Right cardiac atrium (tissue), 5 donors: ENCODE measurements at places on chromosomes 7 and 10.

GRCh38 chr7:20980232-20980631 lies 193.5 kb upstream of the SP8 start:
- DNase-seq, result no peak

GRCh38 chr7:55179931-55180682 lies 161.3 kb downstream of the EGFR start:
- DNase-seq, result no peak

GRCh38 chr10:37960591-37961137 lies 15.8 kb downstream of the ZNF25 start:
- no peak for DNase-seq

GRCh38 chr10:104445359-104445758 lies 91.7 kb downstream of the CFAP58 start:
- no peak for DNase-seq

DNA sequence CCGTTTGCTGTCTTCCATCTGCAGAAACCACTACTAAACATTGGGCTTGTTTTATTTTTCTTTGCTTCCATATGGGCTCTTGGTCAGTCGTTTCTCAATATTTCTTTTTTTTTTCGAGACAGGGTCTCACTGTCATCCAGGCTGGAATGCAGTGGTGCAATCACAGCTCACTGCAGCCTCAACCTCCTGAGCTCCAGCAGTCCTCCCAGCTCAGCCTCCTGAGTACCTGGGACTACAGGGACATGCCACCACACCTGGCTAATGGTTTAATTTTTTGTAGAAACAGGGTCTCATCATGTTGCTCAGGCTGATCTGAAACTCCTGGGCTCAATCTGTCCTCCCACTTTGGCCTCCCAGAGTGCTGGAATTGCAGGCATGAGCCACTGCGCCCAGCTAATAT lies 163.1 kb downstream of the LYZL1 start:
- DNase-seq, result no peak

GRCh38 chr7:101589976-101590662 lies 39.0 kb downstream of the MYL10 start:
- DNase-seq, result no peak

DNA sequence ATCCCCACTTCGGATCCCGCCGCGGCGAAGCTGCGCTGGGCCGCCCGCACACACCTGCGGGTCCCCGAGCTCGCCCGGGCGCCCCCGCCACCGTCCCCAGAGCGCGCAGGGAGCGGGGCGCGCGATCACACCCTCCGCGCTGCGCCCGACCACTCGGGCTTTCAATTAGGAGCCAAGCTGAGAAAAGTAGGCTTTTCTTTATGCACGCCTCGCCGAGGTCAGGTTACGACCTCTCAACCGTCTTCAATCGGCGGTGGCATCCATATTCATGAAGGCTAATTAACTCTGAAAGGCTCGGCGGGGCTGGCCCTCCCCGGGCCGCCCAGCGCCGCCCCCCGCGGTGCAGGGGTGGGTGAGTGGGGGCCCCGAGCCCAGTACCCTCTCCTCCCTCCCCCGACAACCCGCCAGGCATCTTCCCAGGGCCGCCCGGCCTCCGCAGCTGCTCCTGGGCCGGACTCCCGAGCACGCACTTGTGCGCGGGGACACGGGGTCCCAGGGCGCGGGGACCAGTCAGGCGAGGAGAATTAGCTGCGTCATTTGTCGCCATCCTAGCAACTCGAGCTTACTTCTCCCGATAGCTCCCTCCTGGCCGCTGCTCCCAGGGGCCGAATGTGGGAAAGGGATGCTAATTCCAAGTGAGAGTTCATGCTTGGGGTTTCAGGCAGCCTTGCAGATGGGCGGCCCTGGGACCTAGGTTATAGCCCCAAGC lies 155.5 kb upstream of the LYZL2 start:
- peak; percentile 87 for DNase-seq

DNA sequence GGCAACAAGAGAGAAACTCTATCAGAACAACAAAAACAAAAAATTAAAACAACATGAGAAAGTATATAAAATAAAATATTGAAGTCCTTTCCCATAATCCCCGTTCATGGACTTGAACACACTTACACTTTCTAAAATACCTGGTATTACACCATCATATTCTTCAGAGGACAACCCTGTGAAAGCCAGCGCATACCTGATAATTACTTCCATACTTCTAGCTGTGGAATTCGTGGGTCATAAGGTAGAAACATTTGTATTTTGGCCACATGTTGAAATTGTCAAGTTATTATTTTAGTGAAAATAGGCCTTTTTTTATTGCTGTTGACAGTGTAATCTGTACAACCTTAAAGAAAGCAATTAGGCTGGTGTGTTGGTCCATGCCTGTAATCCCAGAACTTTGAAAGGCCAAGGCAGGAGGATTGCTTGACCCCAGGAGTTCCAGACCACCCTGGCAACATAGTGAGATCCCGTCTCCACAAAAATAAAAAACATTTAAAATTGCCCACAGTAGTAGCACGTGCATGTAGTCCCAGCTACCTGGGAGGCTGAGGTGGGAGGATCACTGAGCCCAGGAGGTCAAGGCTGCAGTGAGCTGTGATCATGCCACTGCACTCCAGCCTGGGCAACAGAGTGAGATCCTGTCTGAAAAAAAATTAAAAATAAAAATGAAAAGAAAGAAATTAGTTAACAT lies 5.1 kb upstream of the PCGF6 start:
- no peak for DNase-seq

GRCh38 chr10:49559476-49559875 lies 20.6 kb upstream of the ERCC6 start:
- no peak for DNase-seq

DNA sequence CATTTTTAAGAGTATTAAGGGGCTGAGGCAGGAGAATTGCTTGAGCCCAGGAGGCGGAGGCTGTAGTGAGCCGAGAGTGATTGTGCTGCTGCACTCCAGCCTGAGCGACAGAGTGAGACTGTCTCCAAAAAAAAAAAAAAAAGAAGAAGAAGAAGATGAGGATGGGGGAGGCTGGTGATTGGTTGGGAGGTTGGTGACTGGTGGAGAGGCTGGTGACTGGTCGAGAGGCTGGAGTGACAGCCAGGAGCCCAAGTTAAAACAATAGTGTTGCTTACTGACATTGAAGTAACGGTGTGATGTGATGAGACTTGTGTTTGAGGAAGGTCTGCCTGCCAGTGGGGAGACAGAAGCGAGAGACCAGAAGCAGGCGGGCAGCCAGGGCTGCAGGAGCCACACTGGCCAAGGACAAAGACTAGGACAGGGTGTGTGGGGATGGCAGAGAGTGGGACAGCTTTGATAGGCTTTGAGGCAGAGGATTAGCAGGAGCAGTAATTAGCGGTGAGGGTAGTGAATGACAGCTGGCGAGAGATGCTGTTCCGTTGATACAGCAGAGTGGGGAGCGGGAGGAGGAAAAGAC lies 4.9 kb downstream of the SRRT start:
- DNase-seq, result no peak

DNA sequence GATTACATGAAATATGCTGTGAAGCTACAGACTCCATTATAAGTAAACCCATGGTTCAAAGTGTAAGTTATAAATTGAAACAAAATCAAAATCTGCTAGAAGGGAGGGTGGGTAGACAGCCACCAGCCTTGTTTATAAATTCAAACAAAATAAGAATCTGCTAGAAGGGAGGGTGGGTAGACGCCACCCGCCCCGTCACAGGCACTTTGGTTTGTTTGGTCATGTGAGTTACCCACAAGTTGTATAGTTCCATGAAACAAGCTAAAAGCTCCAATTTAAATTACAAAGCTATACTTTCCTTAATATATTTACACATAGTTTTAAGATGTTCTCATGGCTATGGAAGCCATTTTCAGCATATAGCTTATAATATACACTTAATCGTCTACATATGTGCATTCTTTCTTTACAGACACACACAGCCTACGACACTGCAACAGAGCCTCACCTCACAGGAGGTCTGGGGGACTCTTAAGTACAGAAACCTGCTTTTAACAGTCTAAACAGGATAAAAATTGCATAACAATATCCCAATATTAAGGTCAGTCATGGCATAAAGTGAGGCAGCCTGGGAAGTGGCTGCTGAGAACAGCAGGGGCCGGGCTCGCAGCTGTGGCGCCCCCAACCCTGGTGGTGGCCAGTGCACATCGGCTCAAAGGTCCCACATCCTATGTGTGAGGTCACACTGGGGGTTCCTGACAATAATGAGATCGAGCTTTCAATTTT lies 28.1 kb upstream of the NCAPG2 start:
- no peak for DNase-seq

- no peak for DNase-seq
These were observed 206.4 kb upstream of the FERD3L start for GRCh38 chr7:19351341-19352304.

- no peak for DNase-seq
These were observed 690.6 kb downstream of the LRMDA start for GRCh38 chr10:76122056-76122455.

DNA sequence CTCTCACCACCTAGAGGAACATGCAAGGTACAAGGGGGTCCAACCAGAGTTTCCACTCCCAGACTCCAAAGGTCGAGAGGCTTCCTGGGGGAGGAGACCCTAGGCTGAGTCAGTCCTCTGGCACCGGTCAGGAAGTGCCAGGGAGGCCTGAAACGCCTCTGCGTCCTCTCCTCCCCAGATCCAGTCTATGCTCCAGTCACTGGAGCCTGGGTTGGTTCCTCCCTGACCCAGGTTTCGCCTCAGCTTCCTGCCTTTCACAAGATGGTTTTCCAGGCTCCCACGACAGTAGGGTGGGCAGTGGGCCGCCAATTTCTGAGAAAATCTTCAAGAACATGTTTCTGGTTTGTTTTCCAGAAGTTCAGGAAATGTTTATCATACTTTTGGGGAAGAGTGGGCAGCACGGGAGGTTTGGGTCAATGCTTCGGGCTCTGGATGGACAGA lies 30.0 kb downstream of the DUSP5 start:
- DNase-seq, result peak; percentile 29

GRCh38 chr10:119655566-119656001 lies 4.4 kb downstream of the BAG3 start:
- peak; percentile 62 for DNase-seq

GRCh38 chr7:32243687-32244290 lies 173.6 kb upstream of the PDE1C start:
- DNase-seq, result no peak
